ENCODE measurements at places on chromosomes 1 and 21. TPM values are rescaled to one million over a fixed set of nuclear protein-coding genes. Genes with fewer than 3 reads are reported as not detected.

OR2T35 gene
- not detected for total RNA-seq

OR2L5 gene
- not detected for total RNA-seq

OR2L8 gene
- not detected for total RNA-seq

DBT gene
- total RNA-seq, result 2.3 TPM

KRTAP26-1 gene
- total RNA-seq, result not detected

RBM8A gene
- 213 TPM for total RNA-seq

SPATA1 gene
- total RNA-seq, result 0.75 TPM

ELAPOR1 gene
- 0.38 TPM for total RNA-seq

TRNP1 gene
- 171 TPM for total RNA-seq

CDKN2C gene
- total RNA-seq, result 13.1 TPM

S100A8 gene
- total RNA-seq, result not detected

EPHA8 gene
- total RNA-seq, result not detected

OR2T29 gene
- total RNA-seq, result not detected

EFNA4 gene
- 11.6 TPM for total RNA-seq

TAF5L gene
- total RNA-seq, result 24.9 TPM

SPRR3 gene
- not detected for total RNA-seq

CATSPERE gene
- 0.18 TPM for total RNA-seq

SLC25A34 gene
- 0.48 TPM for total RNA-seq
